NCI-H1436 (cell line): ENCODE measurements at places on chromosomes 11 and 22.
A peak's percentile ranks its signal among the peaks of the same experiment; 100 is the strongest.

GRCh38 chr22:48265000-48265625 is 1502.7 kb downstream of the TBC1D22A start:
- no peak for DNase-seq

DNA sequence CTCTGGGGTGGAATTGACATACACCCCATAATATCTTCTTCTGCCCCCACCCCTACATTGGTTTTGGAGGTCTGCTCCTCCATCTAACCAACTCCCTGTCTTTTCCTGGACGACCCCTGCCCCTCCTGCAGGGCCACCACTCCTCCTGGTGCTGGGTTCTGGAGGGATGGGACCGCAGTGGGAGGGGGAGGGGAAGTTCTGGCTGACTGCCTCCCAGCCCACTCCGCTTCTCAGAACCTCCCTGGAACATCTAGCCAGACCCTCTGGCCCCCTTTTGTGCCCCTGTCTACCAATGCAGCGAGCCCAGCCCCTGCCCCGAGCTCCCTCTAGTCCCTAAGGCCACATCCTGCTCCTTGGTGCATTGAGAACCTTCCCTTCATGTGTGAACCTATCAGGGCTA is 1.2 kb downstream of the MYRF start:
- no peak for DNase-seq

DNA sequence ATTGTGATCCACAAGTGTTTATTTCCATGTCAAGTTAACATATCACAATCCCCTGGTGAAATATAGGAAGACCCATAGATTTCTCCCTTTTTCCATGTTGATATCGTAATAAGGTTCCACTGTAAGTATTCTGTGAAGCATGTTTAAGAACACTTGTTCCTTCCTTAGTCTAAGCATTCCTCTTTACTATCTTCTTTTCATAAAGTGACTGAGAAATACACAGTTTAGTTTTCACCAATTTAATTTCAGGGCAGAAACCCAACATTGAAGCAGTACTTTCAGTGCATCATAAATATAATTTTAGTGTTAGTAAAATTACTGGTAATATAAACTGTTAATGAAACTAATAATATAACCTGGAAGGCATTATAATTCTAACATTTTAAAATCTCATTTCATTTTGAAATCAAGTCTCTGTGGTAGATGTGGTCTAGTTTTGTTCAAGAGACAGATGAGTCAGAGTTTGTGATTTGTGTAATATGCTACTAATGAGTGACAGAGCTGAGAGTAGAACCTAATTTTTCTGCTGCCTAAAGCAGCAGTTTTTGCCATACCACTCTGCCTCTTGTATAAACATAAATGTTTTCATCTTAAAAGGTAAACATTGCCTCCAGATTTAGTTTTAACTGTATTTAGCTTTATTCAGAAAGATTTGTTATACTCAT is 79.4 kb downstream of the ATM start:
- no peak for DNase-seq

DNA sequence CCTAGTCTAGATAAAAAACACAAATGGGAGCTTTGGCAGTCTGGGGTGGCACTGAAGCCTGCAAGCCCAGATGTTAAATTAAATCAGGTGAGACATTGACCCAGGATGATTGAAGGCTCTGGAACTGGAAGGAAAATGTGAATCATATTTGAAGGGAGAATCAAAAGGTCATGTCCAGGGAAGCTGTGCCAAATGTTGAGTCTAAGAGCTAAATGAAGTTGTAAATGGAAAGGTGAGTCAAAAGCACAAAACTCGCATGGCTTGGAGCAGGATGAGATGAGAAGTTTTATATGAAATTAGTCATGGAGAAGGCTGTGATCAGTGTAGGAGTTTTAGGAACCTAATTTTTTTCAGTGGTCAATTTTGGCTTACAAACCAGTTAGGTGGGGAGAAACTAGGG is 301.1 kb downstream of the BLID start:
- DNase-seq, result no peak

GRCh38 chr11:133726542-133726941 is 118.8 kb downstream of the SPATA19 start:
- DNase-seq, result no peak

DNA sequence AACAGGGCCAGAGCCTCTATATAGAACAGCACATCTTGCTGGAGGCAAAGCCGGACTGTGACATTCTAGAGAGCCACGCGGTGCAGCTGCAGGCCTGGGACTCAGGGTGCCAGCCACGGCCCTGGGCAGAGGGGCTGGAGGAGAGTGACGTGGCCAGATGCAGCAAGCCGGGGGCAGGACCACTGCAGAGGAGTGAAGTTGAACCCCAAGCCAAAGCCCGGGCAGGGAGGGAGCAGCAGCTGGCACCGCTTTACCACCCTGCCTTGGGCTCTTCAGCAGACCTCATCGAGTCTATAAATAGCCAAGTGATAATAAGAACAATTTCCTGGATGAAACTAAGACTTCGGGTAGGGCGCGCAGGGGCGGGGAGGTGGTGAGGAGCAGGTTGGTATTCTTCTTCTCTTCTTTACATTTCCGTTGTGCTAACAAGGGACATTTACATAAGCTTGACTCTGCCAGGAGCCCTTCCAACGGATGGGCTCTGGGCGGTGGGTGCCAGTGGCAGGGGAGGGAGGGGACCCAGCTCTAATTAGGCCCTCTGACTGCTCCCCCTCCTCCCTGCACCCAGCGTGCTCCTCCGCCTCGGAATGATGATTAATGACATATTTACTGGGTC is 110.2 kb downstream of the ST3GAL4 start:
- DNase-seq, result peak; percentile 77

DNA sequence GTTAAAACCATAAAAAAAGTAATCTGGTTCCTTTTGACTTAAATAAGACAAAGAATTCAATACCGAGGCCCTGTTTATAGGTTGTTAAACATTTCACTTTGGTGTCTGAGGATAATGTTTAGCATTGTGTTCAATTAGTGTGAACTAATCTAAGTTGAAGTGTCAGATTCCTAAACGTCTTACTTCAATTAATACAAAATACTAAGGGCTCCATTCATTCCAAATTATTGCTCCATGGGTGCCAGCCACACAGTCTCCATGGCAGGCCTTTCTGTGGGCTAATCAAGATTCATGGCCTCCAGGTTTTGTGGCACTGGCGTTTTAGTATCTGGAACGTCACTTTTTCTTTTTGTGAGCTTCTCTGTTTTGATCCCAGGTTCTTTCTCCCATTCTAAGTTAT is 89.4 kb downstream of the TMEM135 start:
- DNase-seq, result no peak

GRCh38 chr11:86099874-86100273 is 31.0 kb upstream of the PICALM start:
- DNase-seq, result no peak

GRCh38 chr22:27537501-27537900 is 264.1 kb downstream of the MN1 start:
- no peak for DNase-seq

DNA sequence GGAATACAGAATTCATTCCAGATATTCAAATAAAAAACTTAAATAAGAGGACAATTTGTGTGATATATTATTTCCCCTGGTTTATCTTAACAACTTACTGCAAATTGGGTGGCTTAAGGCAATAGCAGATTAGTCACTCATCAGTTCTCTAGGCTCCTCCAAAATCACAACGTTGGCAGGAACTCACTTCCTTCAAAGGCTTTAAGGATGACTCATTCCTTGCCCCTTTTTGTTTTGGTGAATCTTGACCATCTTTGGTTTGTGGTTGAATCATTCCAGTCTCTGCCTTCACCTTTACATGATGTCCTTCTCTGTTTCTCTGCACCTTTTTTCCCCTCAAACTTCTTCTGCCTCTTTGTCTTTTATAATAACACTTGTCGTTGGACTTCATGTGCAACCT is 3.4 kb downstream of the OR10AG1 start:
- no peak for DNase-seq

GRCh38 chr22:32177221-32177765 is 18.2 kb upstream of the C22orf42 start:
- DNase-seq, result no peak

DNA sequence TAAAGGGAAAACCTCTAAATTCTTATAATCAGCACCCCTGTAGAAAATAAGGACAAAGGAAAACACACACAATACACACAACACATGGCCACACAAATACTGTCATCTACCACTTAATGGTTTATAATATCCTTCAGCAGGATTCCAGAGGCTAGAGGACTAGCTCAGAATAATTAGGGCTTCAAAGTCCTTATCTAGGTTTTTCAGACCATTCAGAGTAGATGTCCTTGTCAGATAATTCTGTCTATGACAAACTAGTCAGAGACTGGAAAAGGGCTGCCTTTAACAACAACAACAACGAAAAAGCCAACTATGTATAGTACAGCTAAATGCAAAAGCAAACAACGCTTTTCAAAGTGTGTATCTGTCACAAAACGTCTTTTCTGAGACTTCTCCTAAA is 456.5 kb upstream of the CNTN5 start:
- no peak for DNase-seq

- no peak for DNase-seq
Observed at GRCh38 chr11:10622957-10623791, 54.7 kb upstream of the LYVE1 start.

GRCh38 chr22:41526226-41526829 is 17.9 kb downstream of the POLR3H start:
- DNase-seq, result no peak

DNA sequence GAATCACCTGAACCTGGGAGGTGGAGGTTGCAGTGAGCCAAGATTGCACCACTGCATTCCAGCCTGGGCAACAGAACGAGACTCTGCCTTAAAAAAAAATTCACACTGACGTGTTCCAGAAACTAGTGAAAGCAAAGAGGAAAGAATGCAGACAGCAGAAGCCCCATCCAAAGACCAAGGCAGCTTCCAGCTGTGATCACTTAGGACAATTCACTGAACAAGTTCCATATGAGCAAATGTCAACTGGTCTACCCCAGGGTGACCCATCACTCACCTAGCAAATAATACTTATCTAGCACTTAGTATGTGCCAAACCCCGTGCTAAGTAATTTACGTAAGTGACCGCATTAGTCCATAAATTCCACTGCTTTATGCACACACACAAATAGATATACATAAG is 138.9 kb downstream of the LARGE1 start:
- no peak for DNase-seq

- DNase-seq, result no peak
Observed at GRCh38 chr22:38177926-38178604, 3.6 kb downstream of the PLA2G6 start.

DNA sequence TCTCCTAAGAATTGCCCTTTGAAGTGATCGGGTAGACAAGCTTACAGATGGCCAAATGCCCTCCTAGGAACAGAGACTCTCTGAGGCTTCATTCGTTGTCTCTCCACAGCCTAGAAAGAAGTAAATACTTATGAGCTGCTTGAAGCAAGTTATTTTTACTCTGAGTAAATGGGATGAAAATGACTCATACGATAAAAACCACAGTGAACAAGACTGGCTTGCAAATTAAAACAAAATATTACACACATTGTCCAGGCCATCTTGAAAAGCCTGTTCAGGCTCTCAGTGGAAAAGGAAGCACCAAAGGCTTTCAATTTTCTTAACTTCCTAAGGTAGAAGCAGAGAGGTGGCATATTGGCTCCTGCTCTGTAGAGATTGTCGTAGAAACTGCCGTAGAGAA is 294.2 kb downstream of the NELL1 start:
- DNase-seq, result no peak

GRCh38 chr11:113782134-113782533 is 2.5 kb downstream of the CLDN25 start:
- no peak for DNase-seq

DNA sequence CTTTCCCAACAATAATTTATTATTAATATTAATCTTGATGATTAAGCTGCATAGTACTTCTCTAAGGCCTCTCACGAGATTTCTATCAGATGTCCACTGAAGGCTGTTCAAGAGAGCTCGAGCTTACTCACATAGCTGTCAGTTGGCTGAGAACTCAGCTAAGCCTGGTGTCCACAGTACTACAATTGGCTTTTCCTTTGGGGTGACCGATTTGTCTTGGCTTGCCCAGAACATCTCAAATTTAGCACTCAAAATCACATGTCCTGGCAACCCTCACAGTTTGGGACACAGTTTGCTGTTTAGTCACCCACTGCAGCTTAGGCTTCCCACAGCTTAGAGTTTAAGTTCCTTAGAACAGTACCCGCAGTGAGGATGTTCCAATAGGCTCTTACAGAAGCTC is 96.5 kb downstream of the LUZP2 start:
- DNase-seq, result no peak

- no peak for DNase-seq
Observed at GRCh38 chr11:69419662-69420395, 61.6 kb upstream of the LINC01488 start.

DNA sequence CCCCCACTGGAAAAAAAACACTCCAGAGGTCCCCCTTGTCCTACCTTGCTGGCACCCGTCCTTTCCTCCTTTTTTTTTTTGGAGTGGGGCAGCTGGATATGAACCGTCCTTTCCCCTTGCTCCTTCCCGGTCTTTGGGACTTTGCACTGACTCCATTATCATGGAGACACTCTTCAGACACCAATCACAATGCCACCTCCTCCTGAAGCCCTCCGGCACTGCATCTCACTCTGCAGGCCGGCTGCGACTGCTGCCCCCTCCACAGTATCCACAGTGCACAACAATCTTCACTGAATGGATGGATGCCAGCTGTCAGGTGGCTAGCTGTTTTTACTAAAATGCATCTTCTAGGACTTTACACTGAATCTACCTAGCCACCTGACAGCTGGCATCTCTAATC is 12.7 kb upstream of the RGL4 start:
- DNase-seq, result no peak

- no peak for DNase-seq
Observed at GRCh38 chr11:111557425-111558111, 17.0 kb downstream of the LAYN start.

DNA sequence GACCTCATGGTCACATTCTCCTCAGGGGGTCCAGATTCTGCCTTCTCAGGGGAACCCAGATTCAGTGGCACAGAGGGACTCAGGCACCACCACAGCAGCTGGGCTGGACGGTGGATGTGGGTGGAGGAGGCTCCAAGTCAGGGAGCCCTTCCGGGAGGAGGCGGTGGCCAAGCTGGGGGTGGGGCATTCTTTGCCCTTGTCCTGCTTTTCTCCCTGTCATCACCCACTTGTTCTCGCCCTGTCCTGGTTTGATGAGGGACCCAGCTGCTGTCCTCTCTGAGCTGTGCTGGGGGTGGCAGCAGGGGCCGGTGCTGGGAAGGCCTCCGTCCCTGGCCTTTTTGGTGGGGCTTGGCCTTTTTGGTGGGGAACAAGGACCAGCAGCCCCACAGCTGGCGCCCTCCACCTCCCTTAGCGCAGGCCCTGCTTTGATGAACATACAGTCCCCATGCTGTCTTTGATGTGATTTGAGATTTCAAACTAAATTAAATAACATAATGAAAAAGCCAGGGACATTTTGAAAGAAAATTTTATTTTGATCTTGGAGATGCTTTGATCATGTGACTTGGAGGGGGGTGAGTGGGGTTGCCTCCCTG is 1168.2 kb downstream of the BRD1 start:
- no peak for DNase-seq

- DNase-seq, result peak; percentile 78
Observed at GRCh38 chr11:12963792-12964536, 45.2 kb upstream of the RASSF10 start.
